ENCODE measurements at places on chromosomes 12 and 14.

DNA sequence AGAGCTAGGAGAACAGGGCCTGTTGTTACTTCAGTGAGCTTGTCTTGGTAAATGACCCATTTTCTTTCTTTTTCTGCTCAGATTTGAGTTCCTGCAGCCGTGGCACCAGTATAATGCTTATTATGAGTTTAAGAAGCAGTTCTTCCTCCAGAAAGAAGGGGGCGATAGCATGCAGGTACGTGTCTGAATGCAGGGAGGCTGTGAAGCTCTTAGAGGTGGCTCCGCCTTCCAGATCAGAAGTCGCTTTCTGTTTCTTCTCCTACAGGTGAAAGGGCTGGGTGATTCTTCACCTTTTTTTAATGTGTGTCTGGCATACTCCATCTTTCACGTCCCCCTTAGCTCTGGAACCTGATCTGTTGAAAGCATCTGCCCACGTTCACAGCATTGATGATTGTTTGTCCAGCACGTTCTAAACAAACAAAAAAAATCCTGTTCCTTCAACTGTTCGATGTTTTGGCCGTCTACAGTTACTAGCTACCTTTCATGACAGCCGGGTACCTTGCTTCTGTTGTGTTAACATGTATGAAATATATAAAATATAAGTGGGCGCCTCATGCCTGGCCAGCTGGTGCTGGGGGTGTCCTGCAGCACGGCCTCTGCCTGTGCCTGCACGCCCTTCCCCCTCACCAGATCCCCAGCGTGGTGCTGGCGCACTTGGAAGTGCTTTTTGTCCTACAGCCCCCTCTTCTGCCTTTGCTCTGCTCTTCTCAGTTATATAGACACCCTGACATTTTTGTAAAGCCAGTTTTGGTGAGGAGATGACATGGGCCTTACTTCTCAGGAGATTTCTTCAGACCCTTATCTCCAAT is 44.6 kb downstream of the SFSWAP start:
- no peaks in the 10 kb centered on the region for H3K27me3 ChIP-seq
- no peak overlapping the region for H3K27ac ChIP-seq
- H3K4me1 ChIP-seq = no peaks in the 10 kb centered on the region
- H3K4me3 ChIP-seq = no peak overlapping the region
- peaks cover 58% of the 10 kb centered on the region for H3K36me3 ChIP-seq

GRCh38 chr14:32394038-32394437 is 64.9 kb downstream of the AKAP6 start:
- no peaks in the 10 kb centered on the region for H3K27me3 ChIP-seq
- no peak for DNase-seq
- H3K4me1 ChIP-seq = no peaks in the 10 kb centered on the region
- no peaks in the 10 kb centered on the region for H3K36me3 ChIP-seq
- no peak overlapping the region for H3K27ac ChIP-seq

DNA sequence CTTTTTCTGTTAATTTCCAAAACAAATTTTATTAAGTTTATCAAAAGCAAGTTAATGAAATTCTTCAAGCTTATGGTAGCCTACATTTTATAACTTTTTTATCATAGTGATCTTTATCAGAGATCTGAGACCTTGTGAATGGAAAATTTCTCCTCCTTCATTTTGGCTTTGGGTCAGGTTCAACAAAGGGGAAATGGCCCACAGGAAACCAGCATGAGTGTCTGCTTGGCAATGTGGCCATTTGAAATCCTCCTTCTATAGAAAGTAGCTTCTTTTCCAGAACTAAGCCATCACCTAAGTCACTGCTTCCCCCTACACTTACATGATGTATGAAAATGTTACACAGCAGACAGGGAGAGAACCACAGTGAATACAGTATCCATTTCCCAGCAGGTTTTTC is 1.6 kb downstream of the RHOJ start:
- H3K4me3 ChIP-seq = no peak overlapping the region
- no peaks in the 10 kb centered on the region for H3K4me1 ChIP-seq
- H3K27ac ChIP-seq = no peak overlapping the region

GRCh38 chr12:30806989-30807694 is 52.4 kb upstream of the CAPRIN2 start:
- no peaks in the 10 kb centered on the region for H3K36me3 ChIP-seq
- no peaks in the 10 kb centered on the region for H3K4me1 ChIP-seq
- no peak for DNase-seq

- H3K4me3 ChIP-seq = no peak overlapping the region
- no peaks in the 10 kb centered on the region for H3K4me1 ChIP-seq
- H3K27me3 ChIP-seq = no peaks in the 10 kb centered on the region
- no peaks in the 10 kb centered on the region for H3K36me3 ChIP-seq
- H3K27ac ChIP-seq = no peak overlapping the region
Measured at GRCh38 chr14:53110096-53110495, 43.0 kb downstream of the DDHD1 start.

- H3K4me1 ChIP-seq = no peaks in the 10 kb centered on the region
- no peak for DNase-seq
- no peak overlapping the region for H3K4me3 ChIP-seq
- no peak overlapping the region for H3K27ac ChIP-seq
Measured at GRCh38 chr14:26403760-26404159, 194.1 kb downstream of the NOVA1 start.

- H3K4me1 ChIP-seq = no peaks in the 10 kb centered on the region
- no peak overlapping the region for H3K27ac ChIP-seq
- no peaks in the 10 kb centered on the region for H3K36me3 ChIP-seq
- no peak overlapping the region for H3K4me3 ChIP-seq
- H3K27me3 ChIP-seq = no peaks in the 10 kb centered on the region
Measured at GRCh38 chr12:124213666-124214347, 81.1 kb upstream of the RFLNA start.

DNA sequence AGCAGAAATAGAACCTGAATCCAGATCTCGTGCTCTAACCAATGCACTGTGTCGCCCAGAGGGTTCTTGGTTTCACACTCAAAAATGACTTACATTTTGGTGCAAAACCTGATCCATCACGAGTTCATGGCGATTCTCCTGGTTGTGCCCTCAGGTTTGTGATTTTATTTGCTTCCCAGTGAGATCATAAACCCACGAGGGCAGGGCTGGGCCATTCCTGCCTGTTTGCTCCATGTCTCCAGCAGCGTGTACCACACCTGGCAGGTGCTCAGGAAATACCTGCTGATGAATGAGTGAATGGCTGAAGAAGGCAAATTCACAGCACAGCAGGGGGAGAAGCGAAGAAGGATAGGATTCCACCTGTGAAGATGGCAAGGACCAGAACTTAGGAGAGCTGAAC is 9.4 kb downstream of the ACACB start:
- H3K27ac ChIP-seq = no peak overlapping the region
- peaks cover 49% of the 10 kb centered on the region for H3K4me1 ChIP-seq
- DNase-seq = no peak
- H3K36me3 ChIP-seq = no peaks in the 10 kb centered on the region
- no peak overlapping the region for H3K4me3 ChIP-seq

- H3K27me3 ChIP-seq = no peaks in the 10 kb centered on the region
- peaks cover 26% of the 10 kb centered on the region for H3K4me1 ChIP-seq
- no peak overlapping the region for H3K4me3 ChIP-seq
Measured at GRCh38 chr12:96048393-96048969, 13.1 kb upstream of the LTA4H start.

GRCh38 chr12:123474485-123475245 is 16.7 kb downstream of the SNRNP35 start:
- H3K4me3 ChIP-seq = no peak overlapping the region
- H3K27me3 ChIP-seq = no peaks in the 10 kb centered on the region
- H3K4me1 ChIP-seq = peaks cover 4% of the 10 kb centered on the region

GRCh38 chr12:131045705-131046460 is 92.2 kb downstream of the ADGRD1 start:
- DNase-seq = no peak
- H3K4me3 ChIP-seq = no peak overlapping the region
- H3K27me3 ChIP-seq = no peaks in the 10 kb centered on the region
- H3K4me1 ChIP-seq = no peaks in the 10 kb centered on the region
- no peak overlapping the region for H3K27ac ChIP-seq

- H3K4me1 ChIP-seq = no peaks in the 10 kb centered on the region
- H3K27ac ChIP-seq = no peak overlapping the region
- no peaks in the 10 kb centered on the region for H3K36me3 ChIP-seq
- DNase-seq = no peak
- no peak overlapping the region for H3K4me3 ChIP-seq
Measured at GRCh38 chr12:43964033-43964432, 128.2 kb downstream of the TMEM117 start.

DNA sequence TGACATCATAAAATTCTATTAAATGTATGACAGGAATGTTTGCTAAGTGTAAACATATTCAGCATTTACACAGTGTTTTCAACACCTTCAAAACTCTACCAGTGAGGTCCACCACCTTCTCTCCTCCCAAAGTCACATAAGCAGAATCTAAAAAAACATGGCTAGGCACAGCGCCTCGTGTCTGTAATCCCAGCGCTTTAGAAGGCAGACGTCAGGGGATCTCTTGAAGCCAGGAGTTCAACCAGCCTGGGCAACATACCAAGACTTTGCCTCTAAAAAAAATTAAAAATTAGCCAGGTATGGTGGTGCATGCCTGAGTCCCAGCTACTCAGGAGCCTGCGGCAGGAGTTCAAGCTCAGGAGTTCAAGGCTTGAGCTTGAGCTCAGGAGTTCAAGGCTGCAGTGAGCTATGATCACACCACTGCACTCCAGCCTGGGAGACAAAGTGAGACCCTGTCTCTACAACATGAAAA is 30.0 kb downstream of the NUMB start:
- DNase-seq = no peak
- no peaks in the 10 kb centered on the region for H3K27me3 ChIP-seq
- H3K27ac ChIP-seq = no peak overlapping the region
- H3K36me3 ChIP-seq = no peaks in the 10 kb centered on the region
- peaks cover 3% of the 10 kb centered on the region for H3K4me1 ChIP-seq
- H3K4me3 ChIP-seq = no peak overlapping the region

DNA sequence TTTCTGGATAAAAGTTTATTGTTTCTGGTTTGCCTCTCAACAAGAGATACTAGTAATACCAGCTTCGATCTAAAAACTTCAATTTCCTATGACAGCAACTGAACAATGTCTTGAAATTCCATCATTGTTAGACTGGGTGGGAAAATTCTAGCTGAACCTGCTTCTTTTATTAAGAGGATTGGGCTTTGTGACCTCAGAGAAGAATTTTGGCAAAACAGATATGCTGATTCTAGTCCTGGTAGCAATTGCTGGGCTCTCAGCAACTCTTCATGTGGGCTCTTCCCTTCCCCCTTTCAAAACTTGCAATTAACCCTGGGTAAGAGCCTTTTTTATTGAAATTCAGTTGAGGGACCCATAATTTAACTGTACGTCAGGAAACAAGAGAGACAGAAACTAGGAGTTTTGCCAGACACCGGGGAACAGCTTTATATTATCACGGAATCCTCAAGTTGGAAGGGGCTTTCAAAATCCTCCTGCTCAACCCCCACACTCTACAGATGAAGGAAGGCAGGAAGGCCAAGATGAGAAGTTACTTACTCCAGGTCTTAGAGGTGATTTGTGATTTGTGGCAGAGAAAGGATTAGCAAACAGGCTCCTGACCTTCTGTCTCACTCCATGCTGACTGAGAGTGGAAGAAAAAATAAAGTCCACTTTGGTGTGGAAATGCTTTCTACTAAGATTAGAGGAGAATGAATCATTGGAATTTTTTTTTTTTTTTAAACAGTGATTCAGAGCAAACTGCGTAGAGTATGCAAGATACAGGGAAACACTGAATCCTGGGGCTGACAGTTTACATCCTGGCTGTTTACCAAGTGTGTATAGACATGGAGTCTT is 239.0 kb upstream of the ATP2B1 start:
- DNase-seq = no peak
- H3K4me1 ChIP-seq = no peaks in the 10 kb centered on the region
- H3K36me3 ChIP-seq = no peaks in the 10 kb centered on the region
- H3K4me3 ChIP-seq = no peak overlapping the region
- peak overlapping the region; percentile 59 for H3K27ac ChIP-seq

DNA sequence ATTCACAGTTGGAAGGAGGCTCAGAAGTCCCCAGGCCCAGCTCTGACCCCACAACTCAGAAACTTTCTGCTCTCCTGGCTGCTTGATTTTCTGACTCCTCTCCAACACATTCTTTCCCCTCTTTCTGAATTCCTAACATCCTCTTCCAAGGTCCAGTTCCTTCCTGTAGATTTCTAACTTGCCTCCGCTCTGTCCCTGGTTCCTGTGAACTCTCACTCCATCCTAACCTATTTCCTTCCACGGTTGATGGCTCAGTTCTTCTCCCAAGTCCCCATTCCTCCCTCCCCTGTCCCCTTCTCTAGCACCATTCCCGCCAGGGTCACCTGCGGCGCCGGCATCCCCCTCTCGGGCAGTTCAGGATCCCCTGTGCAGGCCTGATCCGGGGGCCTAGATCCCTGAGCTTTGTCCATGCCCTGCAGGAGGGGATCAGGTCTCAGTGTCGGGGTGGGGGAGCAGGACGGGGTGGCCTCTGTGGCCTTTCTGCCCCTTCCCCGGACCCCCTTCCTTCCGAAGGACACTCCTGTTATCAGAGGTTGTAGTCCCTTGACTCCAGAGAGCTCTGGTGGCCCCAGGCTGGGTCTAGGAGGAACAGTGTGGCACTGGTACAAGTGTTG is 6.0 kb upstream of the SLC22A17 start:
- H3K4me1 ChIP-seq = no peaks in the 10 kb centered on the region
- H3K27me3 ChIP-seq = no peaks in the 10 kb centered on the region
- no peaks in the 10 kb centered on the region for H3K36me3 ChIP-seq
- DNase-seq = no peak
- H3K27ac ChIP-seq = no peak overlapping the region

- H3K36me3 ChIP-seq = no peaks in the 10 kb centered on the region
- no peaks in the 10 kb centered on the region for H3K4me1 ChIP-seq
- no peak overlapping the region for H3K27ac ChIP-seq
- H3K27me3 ChIP-seq = no peaks in the 10 kb centered on the region
Measured at GRCh38 chr14:104392001-104392395, 187.6 kb upstream of the C14orf180 start.

DNA sequence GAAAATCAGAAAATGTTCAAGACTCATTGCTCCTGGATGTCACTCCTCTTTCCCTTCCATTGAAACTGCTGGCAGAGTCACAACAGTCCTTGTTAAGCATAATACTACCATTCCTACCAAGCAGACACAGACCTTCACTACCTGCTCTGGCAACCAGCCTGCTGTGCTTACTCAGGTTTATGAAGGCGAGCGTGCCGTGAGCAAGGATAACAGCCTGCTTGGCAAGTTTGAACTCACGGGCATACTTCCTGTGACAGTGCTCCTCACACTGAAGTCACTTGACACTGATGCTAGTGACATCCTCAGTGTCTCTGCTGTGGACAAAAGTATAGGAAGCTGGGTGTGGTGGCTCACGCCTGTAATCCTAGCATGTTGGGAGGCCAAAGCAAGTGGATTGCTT is 15.7 kb upstream of the PHETA1 start:
- no peak for DNase-seq
- no peaks in the 10 kb centered on the region for H3K4me1 ChIP-seq
- H3K27ac ChIP-seq = no peak overlapping the region
- no peaks in the 10 kb centered on the region for H3K36me3 ChIP-seq

DNA sequence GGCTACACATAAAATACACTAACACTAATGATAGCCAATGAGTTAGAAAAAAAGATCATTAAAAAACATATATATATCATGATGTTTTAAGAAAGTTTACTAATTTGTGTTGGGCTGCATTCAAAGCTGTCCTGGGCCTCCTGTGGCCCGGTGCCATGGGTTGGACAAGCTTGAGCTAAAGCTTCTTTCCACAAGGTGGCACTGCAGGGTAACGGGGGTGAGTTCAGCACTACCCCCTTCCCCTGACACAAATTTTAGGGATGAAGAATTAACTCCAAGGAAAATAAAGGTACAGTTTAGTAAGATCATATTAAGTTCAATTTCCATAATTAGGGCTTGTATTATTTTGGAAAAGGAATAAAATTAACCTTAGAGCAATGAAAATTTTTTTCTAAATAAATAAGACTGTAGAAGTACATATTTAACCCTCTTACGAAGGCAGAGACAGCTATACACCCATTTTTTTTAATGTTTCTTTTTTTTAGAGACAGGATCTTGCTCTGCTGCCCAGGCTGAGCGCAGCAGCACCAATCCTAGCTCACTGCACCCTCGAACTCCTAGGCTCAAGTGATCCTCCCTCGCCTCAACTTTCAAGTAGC is 38.9 kb downstream of the PPP1R13B start:
- peaks cover 2% of the 10 kb centered on the region for H3K4me1 ChIP-seq

Measured in liver (tissue), 10 donors.